Cerebellar nuclear complex (tissue), 1 donor: ENCODE measurements at places on chromosomes 1 and 21.

GRCh38 chr1:21340230-21340945 is 50.1 kb upstream of the ECE1 start:
- no peak for DNase-seq

DNA sequence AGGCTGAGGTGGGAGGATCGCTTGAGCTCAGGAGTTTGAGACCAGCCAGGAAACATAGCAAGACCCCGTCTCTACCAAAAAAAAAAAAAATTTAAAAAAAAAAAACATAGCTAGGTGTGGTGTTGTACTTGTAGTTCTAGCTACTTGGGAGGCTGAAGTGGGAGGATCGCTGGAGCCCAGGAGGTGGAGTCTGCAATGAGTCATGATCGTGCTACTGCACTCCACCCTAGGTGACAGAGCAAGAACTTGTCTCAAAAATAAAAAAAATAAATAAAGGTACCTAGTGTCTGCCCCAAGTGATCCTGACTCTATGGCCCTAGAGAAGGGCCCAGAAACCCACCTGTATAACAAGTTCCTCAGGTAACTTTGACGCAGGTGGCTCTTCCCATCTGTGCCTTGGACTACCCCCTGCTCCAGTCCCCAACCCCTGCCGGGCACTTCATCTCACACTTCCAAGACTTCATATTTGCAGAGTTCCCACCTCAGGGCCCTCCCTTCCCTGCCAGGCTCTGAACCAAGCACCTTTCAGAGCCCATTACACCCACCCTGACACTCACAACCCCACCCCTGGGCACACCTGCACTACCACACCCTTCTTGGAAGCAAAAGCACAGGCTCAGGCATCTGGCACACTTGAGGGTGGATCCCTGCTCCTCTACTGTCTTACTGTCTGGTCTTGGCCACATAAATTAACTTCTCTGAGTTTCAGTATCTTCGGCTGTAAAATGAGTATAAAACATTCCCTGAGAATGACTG is 80.2 kb upstream of the KLHDC7A start:
- DNase-seq = no peak

DNA sequence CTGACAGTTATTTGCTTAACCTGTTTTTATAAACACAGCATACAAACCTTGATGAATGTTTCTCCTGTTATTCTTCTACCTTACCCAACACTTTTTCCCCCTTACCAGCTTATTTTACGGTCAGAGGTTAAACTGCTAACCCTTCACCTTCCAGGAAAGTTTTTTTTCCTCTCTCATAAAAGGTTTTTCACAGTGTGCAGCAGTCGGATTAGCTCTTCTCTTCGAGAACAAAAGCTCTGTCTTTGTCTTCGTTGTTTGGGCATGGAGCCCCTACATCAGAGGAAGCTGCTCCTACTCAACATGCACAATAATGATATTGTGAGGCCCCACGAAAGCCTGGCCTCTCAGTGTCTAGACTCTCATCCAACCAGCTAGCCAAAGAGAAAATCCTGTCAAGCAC is 42.0 kb downstream of the DENND1B start:
- DNase-seq = no peak

- DNase-seq = no peak
These were observed 83.8 kb downstream of the EVI5 start for GRCh38 chr1:92701147-92701546.

DNA sequence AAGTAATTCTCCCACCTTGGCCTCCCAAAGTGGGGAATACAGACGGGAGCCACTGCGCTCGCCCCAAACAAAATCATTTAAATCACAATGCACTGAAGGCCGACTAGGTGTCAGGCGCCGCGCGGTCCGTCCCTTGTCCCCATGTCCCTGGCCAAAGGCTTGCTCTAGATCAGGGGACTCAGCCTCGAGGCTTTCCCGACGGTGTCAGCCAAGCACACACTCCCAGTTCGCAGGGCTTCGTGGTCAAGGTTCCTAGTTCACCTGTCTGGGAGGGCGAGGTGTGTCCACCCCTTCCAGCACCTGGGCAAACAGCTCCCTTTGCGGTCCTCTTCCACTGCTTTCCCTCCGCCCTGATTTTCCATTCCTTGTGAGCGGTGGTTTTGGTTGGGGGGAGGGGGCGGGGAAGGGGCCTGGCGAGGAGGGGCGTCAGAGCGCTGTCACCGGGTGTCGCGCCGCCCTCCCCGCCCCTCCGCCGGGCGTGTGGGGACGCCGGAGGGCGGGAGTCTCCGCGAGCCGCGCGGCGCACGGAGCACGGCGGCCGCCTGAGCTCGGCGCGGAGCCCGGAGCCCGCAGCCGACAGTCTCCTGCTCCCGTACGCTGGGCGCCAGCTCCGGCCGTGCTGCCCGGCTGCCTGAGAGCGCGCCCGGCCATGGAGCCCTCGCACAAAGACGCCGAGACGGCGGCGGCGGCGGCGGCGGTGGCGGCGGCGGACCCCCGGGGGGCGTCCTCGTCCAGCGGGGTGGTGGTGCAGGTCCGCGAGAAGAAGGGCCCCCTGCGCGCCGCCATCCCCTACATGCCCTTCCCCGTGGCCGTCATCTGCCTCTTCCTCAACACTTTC is at the start of gene STUM:
Gene STUM (plus strand): TSS at position 509 of the 838 bp plus-strand sequence. CDS start 141 bp downstream, at position 650.
- DNase-seq = no peak

DNA sequence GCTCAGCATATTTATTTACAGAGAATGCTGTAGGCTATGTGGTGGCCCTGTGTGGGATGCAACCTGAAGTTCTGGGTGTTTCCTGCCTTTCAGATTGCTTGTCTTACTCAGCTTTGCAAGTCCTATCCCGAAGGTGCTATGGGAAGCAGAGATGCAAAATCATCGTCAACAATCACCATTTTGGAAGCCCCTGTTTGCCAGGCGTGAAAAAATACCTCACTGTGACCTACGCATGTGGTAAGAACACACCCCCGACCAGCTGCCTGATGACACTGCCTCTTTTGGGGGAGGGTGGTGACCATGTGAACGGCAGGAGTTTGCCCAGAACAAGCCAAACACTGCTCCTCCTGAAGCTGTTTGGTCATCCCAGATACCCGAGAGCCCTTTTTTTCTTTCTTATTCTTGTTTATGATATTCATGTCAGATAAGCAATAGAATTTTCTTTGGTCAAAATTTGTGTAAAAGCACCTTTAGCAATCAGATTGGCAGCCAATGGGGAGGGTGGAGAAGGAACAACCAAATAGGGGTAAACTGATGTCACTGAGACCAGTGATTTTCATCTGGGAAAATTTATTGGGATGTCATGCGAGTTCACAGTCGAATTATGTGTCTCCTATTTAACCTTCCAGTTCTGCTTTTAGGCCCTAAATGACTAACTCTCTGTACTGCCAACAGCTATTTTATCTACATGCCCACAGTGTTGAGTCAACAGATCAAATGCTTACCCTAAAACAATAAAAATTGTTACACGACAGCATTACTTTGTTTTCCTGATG is 82.6 kb downstream of the EVA1C start:
- no peak for DNase-seq

- no peak for DNase-seq
These were observed 84.8 kb upstream of the BCAR3 start for GRCh38 chr1:93766451-93766850.

GRCh38 chr1:185774394-185774793 is 40.2 kb downstream of the HMCN1 start:
- no peak for DNase-seq

DNA sequence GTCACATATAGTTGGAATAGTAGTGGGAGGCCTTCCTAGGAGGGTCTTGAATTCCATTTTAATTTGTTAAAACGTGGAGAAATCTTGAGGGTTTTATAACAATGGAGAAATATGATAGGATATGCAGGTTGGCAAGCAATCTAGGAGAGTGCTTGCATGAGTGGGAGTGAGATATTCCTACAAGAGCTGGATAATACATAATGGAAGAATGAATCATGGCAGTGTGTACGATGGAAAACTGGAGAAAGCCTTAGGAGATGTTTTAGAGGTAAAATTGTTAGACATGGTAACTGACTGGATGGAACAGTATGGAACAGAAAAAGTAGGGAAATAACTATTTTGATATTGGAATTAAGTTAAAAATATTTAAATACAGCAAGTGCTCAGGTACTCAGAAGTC is 352.4 kb downstream of the PTBP2 start:
- no peak for DNase-seq

DNA sequence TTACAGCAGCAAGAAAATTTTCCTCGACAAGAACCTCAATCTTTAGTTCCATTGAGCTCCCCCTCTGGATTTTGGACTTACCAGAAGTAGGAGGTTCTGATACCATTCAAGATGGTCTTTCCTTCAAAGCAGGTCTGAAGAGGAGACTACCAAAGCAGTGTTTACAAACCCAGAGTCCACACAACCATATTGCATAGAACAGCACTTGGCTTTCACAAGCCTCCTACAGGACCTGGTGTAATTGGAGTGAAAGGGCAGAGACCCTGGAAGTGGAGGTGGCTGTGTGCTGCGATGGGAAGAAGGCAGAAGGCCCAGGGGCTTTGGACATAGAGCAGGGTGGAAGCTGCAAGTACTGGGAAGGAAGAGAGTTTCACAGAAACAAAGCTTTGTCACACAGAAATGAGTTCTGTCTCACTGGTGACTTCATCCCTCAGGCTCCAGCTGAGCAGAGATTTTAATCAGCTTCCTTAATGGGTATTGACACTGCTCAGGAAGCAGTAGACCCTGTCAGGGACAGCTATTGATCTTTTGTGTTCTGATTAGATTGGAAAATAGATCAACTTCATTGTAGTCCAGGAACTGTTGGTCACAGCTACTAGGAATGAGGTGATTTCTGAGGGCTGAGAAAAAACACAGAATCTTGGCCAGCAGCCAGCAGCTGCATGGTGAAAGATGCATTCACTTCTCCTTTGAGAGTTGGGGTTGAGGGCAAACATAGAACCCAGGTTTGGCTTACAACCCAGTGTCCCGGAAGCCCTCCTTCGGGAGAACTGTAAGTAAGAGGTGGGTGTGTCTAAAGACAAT is 124.0 kb downstream of the SYT2 start:
- no peak for DNase-seq

- DNase-seq = no peak
These were observed 1.7 kb downstream of the KRTAP10-3 start for GRCh38 chr21:44556879-44557278.

- DNase-seq = no peak
These were observed 96.2 kb downstream of the ZMYM4 start for GRCh38 chr1:35364741-35365140.

GRCh38 chr1:10733474-10734366 is 62.7 kb downstream of the CASZ1 start:
- DNase-seq = no peak

- no peak for DNase-seq
These were observed 128.3 kb upstream of the KCNE2 start for GRCh38 chr21:34235514-34235913.

DNA sequence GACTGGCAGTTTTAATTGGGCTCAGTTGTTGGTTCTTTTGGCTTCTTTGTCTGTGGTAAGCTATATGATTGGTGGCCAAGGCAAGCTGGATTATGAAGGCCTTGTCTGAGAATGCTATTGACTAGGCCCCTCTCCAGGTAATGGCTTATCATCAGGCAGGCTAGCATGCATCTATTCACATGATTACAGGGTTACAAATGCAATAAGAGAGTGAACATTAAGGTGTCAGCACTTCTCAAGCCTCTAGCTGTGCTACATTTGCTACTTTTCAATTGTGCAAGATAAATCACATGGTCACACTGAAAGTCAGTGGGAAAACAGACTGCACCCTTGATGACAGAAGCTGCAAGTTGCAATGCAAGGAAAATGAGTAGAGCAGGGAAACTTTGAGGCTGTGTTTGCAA is 550.9 kb upstream of the TMPRSS15 start:
- DNase-seq = no peak

GRCh38 chr1:116031302-116031835 is 55.1 kb downstream of the SLC22A15 start:
- no peak for DNase-seq

- no peak for DNase-seq
These were observed 18.7 kb downstream of the MTF1 start for GRCh38 chr1:37840711-37841110.

GRCh38 chr1:178497903-178498478 is 1.2 kb upstream of the CLEC20A start:
- DNase-seq = no peak

- no peak for DNase-seq
These were observed 63.9 kb upstream of the GPR25 start for GRCh38 chr1:200808846-200809245.

DNA sequence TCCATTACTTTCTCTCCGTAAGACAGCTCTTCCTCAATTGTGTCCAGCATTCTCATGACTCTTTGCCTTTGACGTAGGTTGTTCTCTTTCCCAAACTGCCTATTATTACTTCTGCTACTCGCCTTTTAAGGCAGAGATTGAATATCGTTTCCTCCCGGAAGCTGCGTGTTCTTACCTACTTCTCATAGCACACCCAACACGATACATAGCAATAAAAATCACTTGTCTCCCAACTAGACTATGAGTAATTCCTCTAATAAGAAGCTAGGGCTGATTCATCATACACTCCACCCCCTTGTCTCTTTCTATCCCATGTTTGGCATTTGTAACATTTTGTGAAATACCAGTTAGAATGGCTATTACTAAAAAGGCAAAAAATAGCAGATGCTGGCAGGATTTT is 55.8 kb upstream of the SGIP1 start:
- no peak for DNase-seq

DNA sequence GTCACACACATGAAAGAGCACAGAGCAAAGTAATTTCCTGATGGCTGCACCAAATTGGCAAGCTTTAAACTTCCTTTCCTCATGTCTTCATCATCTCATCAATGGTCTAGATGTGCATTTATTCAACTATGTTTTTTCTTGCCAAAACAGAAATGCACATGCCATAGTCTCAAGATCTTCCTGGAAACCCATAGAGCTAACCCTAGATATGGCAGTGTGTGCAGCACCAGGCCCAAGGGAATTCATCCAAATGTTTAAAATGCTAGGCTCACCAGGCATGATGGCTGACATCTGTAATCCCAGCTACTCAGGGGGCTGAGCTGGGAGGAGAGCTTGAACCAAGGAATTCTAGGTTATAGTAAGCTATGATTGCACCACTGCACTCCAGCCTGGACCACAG is 31.2 kb upstream of the PALMD start:
- no peak for DNase-seq

- DNase-seq = no peak
These were observed 157.5 kb downstream of the BRINP2 start for GRCh38 chr1:177328251-177328650.

GRCh38 chr1:1114431-1114830 is 1.5 kb downstream of the C1orf159 start:
- DNase-seq = no peak
